Brain pericyte (primary cell): ENCODE measurements at places on chromosomes 7 and 10.

GRCh38 chr10:13219685-13220670 is 14.2 kb downstream of the UCMA start:
- no peak for DNase-seq

DNA sequence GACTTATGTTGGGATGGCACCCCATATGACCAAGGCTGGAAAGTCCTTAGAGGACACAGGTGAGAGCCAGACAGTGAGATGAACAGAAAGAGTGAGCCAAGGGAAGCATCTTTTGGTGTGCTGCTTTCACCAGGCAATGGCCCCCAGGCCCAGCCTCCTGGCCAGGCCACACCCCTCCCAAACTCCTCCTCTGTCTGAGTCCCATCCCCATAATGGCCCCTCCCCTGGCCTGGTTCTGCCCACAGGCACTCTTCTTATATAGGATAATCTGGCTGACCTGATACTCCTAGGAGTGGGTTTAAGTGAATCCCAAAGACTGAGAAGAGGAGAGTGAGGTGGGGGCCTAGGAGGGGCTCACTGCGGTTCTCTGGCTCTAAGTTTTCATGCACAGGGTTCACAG is 252.5 kb downstream of the RPS24 start:
- DNase-seq: no peak

GRCh38 chr7:55271069-55271626 is 94.0 kb upstream of the LANCL2 start:
- no peak for DNase-seq

GRCh38 chr10:48639632-48640031 is 34.8 kb upstream of the ARHGAP22 start:
- DNase-seq: no peak

- DNase-seq: no peak
Measured at GRCh38 chr7:105014693-105015389, 836 bp downstream of the KMT2E start.

DNA sequence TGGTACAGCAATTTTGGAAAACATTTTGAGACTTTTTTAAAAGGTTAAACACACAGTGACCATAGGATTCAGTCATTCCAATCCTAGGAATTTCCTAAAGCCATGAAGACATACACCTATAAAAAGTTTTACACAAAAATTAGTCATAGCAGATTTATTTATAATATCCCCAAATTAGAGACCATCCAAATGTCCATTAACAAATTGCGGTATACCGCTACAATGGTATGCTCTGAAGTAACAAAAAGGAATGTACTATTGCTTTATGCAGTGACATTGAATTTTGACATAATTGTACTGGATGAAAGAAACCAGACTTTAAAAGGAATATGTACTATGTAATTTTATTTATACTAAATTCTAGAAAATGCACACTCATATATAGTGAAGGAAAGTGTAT is 362.8 kb downstream of the HGF start:
- no peak for DNase-seq

DNA sequence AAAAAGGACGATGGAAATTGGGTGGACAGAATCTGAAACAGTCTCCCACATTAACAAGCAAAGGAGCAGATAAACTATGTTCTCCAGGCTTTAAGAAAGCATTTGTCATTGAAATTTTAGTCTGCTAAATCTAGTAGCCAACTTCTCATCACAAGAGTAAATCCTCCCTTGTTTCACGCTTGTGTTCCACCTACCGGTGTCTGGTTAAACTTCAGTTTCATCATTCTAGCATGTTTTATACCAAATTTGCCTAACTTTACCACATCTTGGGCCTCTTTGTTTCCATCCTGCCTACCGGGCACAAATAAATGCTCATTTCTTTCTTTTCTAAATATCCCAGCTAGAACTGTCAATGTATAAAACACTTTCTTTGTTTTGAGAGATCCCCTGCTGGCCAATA is 5.8 kb downstream of the LIPA start:
- no peak for DNase-seq

GRCh38 chr10:120253131-120253530 is 203.9 kb upstream of the PLPP4 start:
- DNase-seq: no peak

DNA sequence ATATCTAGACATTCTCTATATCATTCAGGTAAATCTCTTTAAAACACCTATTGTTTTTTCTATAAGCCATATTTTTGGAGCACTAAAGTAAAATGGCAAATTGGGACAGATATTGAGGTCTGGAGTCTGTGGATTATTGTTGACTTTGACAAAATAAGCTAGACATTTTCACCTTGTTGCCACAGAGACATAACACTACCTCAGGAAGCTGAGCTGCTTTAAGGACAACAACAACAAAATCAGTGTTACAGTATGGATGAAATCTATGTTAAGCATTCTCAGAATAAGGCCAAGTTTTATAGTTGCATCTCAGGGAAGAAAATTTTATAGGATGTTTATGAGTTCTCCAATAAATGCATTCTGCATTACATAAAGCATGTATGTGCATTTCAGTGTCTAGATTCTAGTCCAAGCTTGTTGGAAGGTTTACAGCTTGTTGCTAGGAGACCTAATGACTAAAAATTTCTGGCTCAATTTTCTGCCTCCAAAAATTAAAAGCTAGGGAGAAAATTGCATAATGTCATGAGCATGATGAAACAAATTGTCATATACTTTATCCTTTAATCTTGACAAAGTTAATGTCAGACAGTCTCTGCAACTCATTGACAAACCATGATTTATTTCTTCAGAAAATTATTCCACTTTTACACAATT is 18.3 kb downstream of the LIPM start:
- DNase-seq: no peak

DNA sequence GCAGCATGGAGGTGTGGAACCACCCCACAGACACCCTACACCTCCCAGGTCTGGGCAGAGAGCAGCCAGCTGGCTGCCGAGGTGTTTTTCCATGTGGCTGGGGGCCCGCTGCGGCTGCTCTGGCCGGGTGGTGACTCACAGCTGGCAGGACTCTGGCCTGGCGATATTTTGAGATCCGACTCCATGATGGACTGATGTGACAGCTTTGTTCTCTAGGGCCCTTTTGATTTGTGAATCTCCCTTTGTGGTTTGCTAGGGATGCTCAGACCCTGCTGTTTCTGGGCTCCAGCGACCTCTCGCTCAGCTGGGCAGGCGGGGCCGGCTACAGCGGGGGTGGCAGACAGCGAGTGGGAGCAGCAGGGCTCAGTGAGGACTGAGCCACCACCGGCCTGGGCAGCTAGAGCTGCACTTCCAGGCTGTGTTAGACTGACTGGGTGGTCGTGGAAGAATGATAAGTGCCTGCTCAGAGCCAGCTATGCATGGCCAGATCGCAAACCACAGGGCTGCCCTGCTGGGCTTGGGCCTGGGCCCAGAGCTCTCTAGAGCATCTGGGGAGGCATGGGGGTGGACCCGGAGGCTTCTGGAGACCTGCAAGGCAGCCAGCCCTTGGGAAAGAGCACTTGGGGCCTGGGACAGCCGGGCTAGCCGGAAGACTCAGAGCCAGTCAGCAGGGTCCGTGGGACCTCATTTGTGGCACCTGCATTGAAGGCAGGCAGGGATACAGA is 46.2 kb upstream of the GDF10 start:
- no peak for DNase-seq

- DNase-seq: no peak
Measured at GRCh38 chr7:149724661-149725425, 48.5 kb downstream of the ZNF467 start.

DNA sequence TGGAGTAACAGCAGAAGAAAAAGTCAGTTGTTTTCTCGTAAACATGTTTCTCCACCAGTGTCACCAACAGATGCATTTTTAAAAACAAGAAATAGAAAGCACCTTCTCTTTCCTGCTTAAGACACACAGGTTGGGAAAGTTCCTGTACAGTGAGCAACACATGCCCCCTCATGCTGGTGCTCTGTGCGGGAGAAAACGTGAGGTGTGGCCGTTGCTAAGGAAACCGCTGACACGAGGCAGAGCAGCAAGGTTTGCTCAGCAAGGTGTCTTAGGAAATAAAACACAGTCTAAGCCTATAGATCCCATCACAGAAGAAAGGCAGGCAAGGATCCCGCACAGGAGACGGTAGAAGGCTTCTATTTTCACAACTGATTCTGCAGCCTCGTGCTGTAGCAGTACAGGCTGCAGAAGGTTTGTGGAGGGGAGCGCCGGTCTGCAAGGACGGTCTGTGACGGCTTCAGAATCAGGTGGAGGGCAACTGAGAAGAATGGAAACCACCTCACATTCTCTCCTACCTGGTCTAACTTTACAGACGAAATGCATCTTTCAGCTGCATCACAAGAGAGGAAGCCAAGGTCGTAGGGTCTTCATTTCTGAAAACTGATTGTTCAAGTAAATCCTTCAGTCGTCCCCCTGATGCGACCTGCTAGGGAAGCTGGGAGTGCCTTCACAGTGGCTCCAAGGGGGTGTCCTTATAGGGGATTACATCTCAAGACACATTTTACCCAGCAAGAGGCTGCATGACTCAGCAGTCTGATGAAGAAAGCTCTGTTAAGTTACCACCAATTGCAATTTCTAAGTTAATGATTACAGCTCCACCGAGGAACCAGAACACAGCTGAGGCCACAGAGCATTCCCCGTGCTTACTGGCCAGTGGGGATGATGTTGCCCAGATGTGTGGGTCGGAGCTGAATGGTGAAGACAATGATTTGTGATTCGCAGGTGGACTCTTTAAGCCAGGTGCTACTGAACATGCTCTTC is 150.7 kb upstream of the KLF14 start:
- DNase-seq: no peak

DNA sequence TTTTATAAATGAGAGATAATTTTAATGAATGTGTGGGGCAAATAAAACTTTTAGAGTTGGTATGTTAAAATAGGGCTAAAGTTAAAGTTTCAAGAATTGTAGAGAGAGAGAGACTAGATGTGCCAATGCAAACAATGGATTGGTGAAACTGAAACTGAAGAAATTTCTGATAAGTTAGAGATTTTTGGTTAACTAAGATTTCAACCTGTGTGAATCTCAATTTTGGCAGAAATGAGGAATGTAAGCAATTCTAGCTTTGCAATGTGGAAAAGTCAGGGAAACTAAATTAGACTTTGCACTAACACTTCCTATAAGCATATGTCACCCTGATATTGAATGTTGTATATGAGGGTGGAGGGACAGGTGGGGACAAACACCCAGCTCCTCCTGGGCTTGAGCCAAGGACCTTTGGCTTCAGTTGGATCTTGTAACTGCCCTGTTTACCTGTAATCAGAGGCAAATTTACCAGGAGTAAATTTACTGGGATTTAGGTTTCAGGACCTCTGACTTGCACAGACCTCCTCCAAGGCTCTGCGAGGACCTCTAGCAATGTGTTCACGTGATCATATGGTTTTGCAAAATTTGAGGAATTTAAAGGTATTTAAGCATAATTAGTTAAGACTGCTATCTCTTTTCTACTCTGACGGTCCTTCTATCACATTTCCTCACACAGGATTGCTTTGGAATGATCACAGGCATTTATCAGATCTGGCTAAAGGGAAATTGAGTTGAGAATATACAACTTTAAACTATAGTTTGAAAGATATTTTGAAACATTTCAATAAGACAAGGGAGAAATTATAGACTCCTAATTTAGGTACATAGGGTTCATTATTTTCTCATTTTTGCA is 33.1 kb upstream of the RPA3 start:
- no peak for DNase-seq

DNA sequence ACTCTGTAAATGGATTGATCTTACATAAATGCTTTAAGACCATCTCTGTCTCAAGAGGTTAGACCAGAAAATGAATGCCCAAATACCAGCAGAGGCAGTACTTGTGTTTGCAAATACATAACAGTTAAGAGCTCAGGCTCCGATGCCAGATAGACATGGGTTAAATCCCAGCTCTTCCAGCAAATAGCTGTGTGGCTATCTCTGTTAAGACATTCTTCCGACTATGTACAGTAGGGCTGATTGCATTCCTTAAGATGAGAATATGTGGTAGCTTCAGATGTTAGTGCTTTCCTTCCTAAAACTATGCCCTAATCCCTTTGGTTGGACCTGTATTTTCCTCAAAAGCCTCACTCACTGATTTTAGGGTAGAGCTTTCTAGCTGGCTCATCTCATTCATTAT is 2.2 kb downstream of the IDE start:
- no peak for DNase-seq

GRCh38 chr10:132656283-132657126 is 118.9 kb downstream of the INPP5A start:
- DNase-seq: no peak

- DNase-seq: no peak
Measured at GRCh38 chr7:1761774-1762173, 91.7 kb downstream of the ELFN1 start.

- DNase-seq: no peak
Measured at GRCh38 chr10:52318822-52319464, 4.9 kb downstream of the DKK1 start.

DNA sequence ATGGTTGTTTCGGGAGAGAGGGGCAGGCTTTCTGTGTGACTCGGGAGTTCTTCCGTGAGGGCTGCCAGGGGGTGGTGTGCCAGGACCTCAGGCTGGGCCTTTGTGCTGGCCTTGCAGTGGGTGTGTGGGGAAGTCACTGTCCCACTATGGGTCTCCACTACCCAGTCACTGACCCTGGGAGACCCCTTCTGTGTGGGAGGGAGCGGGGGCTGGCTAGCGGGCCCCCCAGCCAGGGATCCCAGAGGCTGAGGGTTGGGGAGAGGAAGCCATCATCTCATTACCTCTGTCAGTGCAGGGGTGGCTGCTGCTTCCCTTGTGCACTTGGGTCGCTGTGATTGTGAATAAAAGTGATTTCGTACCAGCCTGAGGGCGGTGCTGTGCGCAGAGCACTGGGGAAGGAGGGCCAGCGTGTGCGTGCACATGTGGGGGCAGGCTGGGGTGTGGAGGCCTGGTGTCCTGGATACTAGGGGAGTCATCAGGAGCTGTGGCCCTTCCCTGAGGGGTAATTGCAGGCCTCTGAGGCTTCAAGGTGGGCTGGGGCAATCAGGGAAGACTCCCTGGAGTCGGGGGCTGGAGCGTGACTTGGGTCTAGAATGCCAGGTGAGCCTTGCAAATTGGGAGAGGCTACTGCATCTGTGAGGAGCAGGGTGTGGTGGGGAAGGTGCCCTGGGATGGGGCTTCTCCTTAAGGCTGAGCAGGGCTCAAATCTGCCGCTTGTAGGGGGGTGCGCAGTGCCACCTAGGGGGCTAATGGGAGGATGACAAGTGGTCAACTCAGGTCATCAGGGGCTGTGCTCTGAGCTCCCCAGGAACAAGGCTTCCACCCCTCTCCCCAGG is 98.9 kb downstream of the NEURL1 start:
- no peak for DNase-seq
